NCI-H2081 (cell line): ENCODE measurements at places on chromosomes 4 and X.

GRCh38 chr4:185222598-185222997 is 13.2 kb downstream of the SNX25 start:
- no peak for DNase-seq

- no peak for DNase-seq
These were observed at the start of gene DOK7 for GRCh38 chr4:3462790-3463415. DOK7 (plus strand) TSS chr4:3463306; CDS start chr4:3463376, 70 bp downstream.

GRCh38 chr4:35464964-35465528 is 779.3 kb downstream of the ARAP2 start:
- DNase-seq: no peak

GRCh38 chr4:44232262-44232661 is 216.3 kb downstream of the KCTD8 start:
- DNase-seq: no peak

DNA sequence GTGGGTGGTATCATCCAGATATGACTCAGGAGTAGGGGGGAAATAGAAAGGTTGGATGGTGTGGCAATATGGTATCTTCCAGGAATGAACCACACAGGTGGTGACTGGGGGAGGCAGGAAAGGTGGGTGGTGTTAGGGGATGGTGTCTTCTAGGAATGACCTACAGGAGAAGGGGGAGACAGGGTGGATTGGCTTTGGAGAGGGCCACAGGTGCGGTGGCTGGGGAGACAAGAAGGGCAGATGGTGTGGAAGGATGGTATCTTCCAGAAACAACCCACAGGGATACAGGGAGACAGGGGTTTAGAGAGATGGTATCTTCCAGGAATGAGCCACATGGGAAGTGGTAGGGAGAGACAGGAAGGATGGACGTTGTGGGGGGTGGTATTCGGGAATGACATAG is 64.0 kb downstream of the MAOA start:
- DNase-seq: no peak

DNA sequence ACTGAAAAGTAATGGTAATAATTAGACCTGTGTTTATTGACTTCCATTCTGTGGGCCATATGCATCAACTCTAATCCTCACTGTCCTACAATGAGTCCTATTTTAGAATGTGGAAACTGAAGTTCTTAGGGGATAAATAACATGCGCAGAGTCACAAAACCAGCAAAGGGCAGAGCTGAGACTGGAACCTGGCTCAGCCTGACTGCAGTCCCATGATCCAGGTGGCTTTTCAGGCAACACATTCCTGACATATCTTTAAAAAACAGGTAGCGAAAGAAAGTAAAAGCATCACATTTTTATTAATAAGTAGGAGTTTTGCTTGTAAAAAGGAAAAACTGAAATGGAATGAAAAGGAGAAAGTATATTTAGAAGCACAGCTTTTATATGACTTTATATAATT is 34.7 kb upstream of the PRSS48 start:
- no peak for DNase-seq
